ENCODE measurements at places on chromosomes 12 and 14. TPM values are rescaled to one million over a fixed set of nuclear protein-coding genes. Genes with fewer than 3 reads are reported as not detected.

Gene GPRC5D
- polyA plus RNA-seq = not detected

Gene ABHD12B
- not detected for polyA plus RNA-seq

Gene RFC5
- 36.5 TPM for polyA plus RNA-seq

Gene NYNRIN
- polyA plus RNA-seq = 5.7 TPM

Gene BDKRB2
- not detected for polyA plus RNA-seq

Gene DAO
- polyA plus RNA-seq = not detected

Gene RIMKLB
- polyA plus RNA-seq = 376 TPM

Gene PLA2G1B
- polyA plus RNA-seq = not detected

Gene MYL2
- polyA plus RNA-seq = not detected

Gene HECTD1
- 144 TPM for polyA plus RNA-seq

Gene COCH
- 39.9 TPM for polyA plus RNA-seq

Gene SELPLG
- polyA plus RNA-seq = 0.62 TPM

Gene MEG3
- polyA plus RNA-seq = not detected

Gene GLI1
- 4.2 TPM for polyA plus RNA-seq

Gene PYGL
- not detected for polyA plus RNA-seq

Gene A2M
- polyA plus RNA-seq = not detected

Gene CLEC1A
- not detected for polyA plus RNA-seq

Gene STAC3
- 2.9 TPM for polyA plus RNA-seq

Gene SIX6
- not detected for polyA plus RNA-seq

Gene CD69
- 0.70 TPM for polyA plus RNA-seq
